Heart right ventricle (tissue), 16 donors: ENCODE measurements at places on chromosomes 13 and 19. TPM values are rescaled to one million over a fixed set of nuclear protein-coding genes. Genes with fewer than 3 reads are reported as not detected.
A peak's percentile ranks its signal among the peaks of the same experiment; 100 is the strongest.

DNA sequence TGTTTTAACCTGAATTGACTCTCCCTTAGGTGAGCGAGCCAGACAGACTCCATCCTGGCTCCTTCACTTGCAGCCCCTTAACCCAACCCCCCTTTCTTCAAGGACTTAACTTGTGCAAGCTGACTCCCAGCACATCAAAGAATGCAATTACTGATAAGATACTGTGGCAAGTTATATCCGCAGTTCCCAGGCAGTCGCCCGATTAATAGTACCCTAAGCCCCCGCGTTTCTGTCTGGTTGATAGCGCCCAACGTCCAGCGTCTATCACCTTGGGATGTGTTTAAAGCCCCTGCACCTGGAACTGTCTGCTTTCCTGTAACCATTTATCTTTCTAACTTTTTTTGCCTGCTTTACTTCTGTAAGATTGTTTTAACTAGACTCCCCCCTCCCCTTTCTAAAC, 6.2 kb downstream of the HSD17B14 start:
- H3K27ac ChIP-seq = no peak overlapping the region
- no peaks in the 10 kb centered on the region for H3K4me1 ChIP-seq
- H3K4me3 ChIP-seq = no peak overlapping the region
- DNase-seq = no peak

GRCh38 chr19:32469795-32470194, 64.2 kb downstream of the DPY19L3 start:
- H3K27me3 ChIP-seq = no peaks in the 10 kb centered on the region
- no peaks in the 10 kb centered on the region for H3K36me3 ChIP-seq
- H3K4me3 ChIP-seq = no peak overlapping the region
- H3K27ac ChIP-seq = no peak overlapping the region
- no peaks in the 10 kb centered on the region for H3K4me1 ChIP-seq

DNA sequence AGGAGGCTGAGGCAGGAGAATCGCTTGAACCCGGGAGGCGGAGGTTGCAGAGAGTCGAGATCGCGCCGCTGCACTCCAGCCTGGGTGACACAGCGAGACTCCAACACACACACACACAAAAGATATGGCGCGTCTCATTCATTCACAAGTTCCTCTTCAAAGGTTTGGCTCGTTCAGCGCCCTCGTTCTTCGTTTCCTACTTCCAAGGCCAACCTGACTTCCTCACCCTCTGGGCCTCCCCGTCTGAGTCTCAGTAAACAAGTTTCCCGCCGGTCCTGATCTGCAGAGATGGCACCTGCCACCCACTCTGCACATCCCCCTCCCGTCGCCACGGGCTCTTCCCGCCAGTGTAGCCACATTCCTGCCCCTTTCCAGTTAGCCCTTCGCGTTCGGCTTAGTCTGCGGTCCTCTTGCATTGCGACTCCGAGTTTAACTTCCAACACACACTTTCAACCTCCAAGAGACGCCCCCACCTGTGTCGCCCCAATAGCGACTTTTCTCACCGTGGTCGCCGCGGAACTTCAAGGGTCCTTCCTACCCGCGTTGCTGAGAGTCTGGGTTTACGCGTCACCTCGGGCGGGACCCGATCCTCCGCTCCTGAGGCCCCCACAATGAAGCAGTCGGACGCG, 1.3 kb upstream of the BSG start:
- H3K27ac ChIP-seq = peak overlapping the region; percentile 0
- H3K4me1 ChIP-seq = peaks cover 44% of the 10 kb centered on the region
- no peak for DNase-seq
- no peaks in the 10 kb centered on the region for H3K36me3 ChIP-seq
- no peaks in the 10 kb centered on the region for H3K27me3 ChIP-seq

DNA sequence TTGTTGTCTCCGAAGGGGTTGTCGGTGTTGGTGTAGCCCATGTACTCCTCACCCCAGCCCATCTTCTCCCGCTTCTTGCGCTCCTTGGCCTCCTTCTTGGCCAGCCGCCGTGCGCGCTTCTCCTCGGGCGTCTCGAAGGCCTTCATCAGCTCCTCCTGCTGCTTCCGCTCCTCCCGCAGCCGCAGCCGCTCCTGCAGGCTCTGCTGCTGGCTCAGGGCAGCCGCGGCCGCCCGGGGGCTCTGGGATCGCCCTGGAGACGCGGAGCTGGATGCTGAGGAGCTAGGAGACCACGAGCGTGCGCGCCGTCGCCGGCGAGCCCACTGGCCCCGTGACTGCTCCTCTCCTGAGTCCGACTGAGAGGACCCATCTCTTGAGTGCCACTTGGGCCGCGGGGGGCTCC, 2.9 kb downstream of the CACTIN start:
- DNase-seq = no peak
- H3K4me1 ChIP-seq = peaks cover 11% of the 10 kb centered on the region
- H3K4me3 ChIP-seq = no peak overlapping the region

Gene WDR62
- total RNA-seq = 21.9 TPM

Gene IGFL3
- not detected for total RNA-seq

GRCh38 chr19:1882089-1882785, 3.1 kb downstream of the ABHD17A start:
- H3K27me3 ChIP-seq = no peaks in the 10 kb centered on the region
- peak overlapping the region; percentile 95 for H3K27ac ChIP-seq
- H3K4me3 ChIP-seq = peak overlapping the region; percentile 100
- peaks cover 61% of the 10 kb centered on the region for H3K4me1 ChIP-seq
